Activated CD4-positive, CD25-positive, alpha-beta regulatory T cell treated with anti-CD3 and anti-CD28 coated beads, Interleukin-2, amount 50 U/mL, for 72 hours (primary cell): ENCODE measurements at places on chromosomes 7 and 10.

GRCh38 chr7:104838537-104839299, 175.3 kb upstream of the KMT2E start:
- DNase-seq, result no peak

DNA sequence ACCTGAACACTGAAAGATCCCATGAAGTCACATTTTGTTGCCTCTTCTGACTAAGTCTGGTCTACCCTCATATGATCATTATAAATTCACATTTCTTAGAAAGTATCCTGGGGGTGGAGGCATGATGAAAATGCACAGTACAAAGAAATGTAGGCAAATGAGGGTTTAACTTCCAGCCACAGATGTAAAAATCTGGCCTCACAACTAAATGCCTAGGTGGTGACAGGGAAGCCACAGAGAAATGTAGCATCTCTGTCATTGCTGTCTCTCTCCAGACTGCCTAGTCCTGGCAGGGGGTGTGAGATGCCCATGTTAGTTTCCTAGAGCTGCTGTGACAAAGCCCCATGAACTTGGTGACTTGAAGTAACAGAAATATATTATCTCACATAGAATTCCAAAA, 395.9 kb downstream of the SORCS3 start:
- DNase-seq, result no peak

DNA sequence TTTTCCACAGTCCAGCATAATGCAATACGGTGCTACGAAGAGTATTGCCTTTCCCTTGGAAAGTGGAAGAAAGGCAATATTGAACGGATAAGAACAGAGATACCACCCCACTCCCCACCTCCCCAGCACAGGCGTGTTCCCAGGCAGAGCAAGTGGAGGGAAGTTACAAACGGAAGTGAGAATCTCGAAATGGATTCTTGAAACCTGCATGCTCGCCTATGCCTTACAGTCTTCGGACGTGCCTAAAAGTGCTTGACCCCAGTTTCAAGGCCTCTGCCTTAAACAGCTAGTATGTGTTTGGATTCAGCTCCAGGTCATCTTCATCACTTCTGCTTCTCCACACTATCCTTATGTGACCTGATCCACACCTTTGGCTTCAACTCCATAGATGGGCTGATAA, 35.0 kb upstream of the USP6NL start:
- DNase-seq, result no peak

DNA sequence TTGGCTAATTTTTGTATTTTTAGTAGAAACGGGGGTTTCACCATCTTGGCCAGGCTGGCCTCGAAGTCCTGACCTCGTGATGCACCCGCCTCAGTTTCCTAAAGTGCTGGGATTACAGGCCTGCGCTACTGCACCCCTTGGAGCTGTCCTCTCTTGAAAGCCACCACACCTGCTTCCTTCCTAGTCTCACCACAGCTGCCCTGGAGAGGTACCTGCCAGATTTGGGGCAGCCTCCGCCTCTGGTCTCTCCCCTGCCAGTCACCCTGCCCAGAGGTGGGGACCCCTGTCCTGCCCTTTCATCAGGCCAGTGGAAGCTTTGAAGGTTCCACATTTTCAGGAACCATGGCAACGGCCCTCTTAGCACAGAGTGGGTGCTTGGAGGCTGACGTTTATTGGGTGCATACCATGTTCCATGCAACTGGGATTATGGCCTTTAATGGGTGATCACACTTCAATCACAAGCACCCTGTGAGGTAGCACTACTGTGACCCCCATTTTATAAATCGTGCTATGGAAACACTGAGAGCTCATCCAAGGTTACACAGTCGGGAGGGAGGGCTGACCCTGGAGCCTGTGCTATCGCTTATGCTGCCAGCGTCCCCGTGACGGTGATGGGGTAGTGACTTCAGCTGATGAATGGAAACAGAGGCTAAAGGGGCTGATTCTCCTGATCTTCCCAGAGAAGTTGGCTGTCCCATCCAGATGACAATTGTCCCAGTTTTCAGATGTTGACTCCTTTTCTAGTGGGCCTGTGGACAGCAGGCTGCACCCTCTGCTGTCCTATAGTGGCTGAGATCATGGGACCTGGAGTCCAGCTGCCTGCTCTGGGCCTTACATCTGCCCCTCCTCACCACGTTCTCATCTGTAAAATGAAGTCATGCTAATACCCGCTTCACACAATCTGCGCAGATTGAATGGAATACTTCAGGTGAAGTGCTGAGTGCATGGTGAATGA, 11.5 kb upstream of the FGFR2 start:
- no peak for DNase-seq

GRCh38 chr7:28661826-28662595, 249.7 kb downstream of the CREB5 start:
- DNase-seq, result no peak

GRCh38 chr7:122885583-122886356, 490 bp downstream of the CADPS2 start:
- no peak for DNase-seq

- DNase-seq, result no peak
These were observed 7.9 kb downstream of the DLX6 start for GRCh38 chr7:97013134-97013844.

GRCh38 chr10:96718304-96718990, 1.9 kb downstream of the PIK3AP1 start:
- no peak for DNase-seq

DNA sequence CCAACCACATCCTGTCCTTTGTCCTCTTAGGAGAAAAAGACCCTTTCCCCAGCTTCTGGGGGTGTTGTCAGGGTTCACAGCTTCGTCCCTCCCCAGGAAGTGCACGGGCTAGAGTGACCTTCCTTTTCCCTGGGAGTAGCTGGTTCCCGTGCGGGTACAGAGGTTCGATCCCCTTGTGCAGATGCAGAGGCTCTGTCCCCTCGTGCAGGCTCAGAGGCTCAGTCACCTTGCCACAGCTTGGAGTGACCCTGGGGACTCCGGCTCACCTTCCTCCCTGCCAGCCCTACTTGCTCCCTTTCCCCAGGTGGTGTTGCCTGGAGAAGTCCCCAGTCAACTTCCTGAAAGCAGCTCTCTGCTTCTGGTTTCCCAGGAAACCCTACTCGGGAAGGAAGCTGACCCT, 60.0 kb upstream of the TCERG1L start:
- no peak for DNase-seq

DNA sequence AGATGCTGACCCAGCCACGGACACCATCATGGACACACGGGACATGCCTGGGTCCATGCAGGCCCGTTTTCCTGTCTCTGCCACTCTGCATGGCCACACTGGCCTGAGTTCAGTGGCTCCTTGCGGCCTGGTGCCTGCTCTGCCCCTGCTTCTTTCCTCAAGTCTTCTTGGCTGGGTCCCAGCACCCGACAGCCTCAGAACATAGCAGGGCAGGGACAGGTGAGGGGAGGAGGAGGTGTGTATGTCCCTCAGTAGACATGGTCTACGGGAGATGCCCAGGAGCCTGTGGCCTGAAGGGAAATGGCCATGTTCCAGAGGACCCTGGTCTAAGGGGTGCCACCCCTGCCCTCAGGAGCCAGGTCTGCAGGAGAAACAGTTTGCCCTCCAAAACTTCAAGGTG, 2.2 kb upstream of the AQP1 start:
- DNase-seq, result no peak

GRCh38 chr7:143384661-143385631, 3.8 kb downstream of the ZYX start:
- DNase-seq, result no peak

- no peak for DNase-seq
These were observed 631 bp downstream of the RTKN2 start for GRCh38 chr10:62268027-62268398.

DNA sequence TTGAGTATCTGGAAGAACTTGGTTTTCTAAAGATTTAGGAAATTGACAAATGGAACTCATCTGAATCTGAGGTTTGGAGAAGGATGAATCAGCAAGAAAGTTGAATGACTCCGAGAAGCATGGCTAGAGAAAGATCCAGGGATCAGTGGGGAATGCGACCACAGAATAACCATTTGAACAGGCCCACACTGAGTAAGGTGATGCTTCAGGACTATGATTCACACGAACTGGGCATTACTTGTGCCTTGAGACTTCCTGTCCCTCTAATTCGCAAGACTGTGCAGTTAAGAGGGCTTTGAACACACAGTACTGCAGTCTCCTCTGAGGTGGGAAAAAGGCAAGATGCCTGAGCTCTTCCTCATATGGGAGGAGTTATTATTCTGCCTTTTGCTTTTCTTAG, 395.5 kb upstream of the POM121L12 start:
- no peak for DNase-seq

GRCh38 chr7:1610678-1611302, 41.0 kb upstream of the PSMG3 start:
- DNase-seq, result no peak
